ENCODE measurements at places on chromosomes 5 and 9.

GRCh38 chr5:65481171-65481581 lies 544 bp downstream of the ADAMTS6 start:
- peak; percentile 44 for DNase-seq

DNA sequence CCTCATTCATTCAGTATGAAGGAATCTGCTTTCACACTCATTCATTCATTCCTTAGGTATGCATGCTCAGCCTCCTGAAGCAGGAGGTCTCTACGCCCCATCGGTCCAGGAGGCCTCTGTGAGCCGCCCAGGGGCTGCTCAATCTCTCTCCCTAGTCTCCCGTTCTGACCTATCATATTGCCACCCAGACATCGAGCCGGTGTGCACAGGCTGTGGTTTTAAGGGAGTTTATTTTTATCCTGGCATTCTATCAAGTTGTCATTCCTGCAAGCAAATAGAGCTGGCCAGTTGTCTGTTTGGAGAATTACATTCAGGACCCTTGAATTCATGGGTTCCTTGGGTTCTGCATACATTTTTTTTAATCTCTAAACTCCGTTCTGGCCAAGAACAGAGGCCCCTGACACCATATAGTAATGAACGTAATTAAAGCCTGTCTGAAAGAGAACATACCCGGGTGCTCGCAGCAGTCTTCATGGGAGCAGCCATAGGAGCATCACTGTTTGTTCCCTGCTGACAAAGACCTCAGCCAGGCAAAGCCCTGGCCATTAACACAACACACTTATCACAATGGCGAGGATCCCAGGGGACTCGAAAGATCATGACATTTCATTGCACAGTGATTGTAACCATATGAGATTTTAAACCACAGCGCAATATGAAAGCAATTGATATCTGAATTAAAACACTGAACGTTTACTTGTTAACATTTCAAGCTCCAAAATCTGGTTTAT lies 80.9 kb downstream of the ADAMTS16 start:
- no peak for DNase-seq

DNA sequence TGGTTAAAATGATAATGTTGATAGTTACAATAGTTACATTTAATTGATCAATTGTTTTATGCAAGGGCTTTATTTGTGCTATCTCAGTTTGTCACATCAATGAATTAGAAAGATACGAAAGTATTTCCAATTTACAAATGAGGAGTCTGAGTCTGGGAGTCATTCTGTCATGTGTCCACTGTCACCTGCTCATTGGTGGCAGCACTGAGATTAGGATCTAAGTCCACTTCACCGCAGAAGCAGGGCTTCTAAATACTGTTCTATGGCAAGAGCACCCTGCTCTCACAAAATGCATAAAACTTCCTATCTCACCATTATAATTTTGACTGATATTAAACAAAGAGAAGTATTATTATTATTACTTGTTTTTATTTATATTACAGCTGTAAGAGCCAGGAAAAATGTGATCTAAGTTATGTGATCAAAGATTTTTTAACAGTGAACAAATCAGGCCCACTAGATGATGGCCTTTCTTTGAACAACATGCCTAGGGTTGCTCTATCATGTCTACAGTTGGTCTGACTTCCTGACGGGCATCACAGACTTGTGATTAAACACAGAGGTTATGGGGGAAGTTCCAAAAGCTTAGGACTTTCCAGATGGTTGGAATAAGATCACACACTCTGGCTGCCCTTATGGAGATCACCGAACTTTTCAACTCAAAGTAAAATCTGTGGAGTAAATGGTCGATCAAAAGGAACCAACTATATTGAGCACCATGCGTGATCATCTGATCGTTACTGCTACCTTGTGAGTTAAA lies 15.1 kb downstream of the TLR4 start:
- DNase-seq = no peak

DNA sequence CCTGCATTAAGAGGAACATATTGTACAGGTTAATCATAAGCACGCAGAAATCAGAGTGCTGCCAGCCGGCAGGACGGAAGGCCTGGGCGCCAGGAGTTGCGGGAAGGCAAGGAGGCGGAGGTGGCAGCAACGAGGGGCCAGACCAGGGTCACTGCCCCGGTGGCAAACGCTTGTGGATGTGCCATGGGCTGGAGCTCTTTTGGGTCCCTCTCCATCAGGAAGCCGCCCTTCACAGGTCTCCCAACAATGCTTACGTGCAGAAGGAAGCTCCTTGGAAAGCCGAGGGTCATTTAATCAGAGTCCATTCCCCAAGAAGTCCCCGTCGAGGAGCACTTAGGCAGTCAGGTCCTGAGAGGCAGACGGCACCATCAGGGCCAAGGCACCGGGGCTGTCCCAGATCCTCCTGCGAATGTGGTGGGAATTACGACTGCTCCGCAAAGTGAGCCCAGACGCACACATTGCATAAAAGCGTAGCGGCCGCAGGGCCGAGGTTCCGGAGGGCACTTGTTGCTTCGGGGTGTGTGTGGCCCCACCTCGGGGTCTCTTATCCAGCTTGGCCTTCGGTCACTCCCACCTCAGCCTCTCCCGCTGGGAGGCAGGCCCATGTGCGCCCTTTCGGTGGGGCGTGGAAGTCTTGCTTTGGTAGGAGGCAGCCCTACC lies 20.5 kb downstream of the MRPL36 start:
- no peak for DNase-seq

DNA sequence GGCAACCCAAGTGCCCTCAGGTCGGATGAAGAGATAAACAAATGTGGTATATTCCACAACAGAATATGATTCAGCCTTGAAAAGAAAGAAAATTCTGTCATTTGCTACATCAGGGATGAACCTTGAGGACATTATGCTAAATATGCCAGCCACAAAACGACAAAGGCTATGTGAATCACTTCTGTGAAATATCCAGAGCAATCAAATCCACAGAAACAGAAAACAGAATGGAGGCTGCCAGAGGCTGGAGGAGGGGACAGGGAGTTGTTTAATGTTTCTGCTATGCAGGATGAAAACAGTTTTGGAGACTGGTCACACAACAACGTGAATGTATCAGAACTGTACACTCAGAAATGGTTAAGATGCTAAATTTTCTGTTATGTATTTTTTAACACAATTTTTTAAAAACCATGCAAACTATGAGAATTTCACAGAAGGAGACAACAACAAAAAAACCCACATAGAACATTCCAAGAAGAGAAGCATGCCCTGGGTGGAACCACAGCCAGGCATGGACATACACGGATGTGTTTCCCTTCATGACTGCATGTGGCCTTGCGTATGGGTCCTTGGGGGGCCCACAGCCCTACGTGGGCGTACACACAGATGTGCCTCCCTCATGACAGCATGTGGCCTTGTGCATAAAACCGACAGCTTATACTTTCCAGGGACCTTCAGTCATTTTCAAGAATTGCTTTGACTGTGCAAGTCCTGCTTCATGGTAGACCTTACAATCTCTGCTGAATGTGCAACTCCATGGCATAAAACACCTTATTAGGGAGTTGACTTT lies 146.7 kb downstream of the ROR2 start:
- DNase-seq = peak; percentile 37

DNA sequence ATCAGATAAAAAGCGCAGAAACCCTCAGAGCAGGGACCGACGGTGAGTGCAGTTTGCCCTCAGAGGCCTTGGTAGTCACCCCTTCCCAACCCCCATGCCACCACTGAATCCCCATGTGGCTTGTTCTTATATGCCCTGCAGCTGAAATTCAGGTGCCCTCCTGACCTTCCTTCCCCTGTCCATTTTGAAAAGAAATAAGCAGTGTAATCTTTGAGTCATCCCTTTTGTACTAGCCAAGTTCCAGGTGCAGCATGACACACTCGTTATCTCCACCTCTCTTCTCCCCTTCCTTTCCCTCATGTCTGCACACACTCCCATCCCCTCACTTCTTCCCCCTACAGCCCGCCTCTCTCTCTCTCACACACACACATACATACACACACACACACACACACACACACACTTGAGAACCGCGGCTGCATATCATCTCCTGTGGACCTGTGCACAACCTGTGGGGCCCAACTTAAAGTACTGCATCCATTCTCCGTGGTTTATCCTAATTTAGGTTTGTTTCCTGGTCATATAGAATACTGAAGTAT lies 53.1 kb downstream of the SYK start:
- no peak for DNase-seq

DNA sequence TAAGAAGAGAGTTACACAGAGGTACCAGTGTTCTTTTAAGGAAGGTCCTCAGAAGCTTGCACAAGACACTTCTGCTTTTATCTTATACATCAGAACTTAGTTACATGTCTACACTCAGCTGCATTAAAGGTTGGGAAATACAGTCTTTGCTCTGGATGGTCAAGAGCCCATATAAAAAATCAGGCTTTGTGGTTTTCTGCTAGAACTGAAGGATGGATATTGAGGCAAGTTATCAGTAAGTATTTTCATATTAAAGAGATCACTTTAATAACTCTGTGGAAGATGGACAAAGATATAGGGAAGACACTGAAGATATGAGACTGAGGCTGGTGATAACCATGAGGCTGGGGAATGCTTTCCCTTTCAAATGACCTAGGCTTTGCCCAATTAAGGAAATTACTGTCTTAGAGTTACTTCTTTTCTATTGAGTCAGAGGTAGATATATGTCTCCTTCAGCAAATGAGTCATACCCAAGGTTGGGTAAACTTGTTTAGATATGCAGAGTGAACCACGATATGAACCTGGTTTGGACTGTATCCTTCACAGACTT lies 87.0 kb upstream of the TNC start:
- DNase-seq = peak; percentile 85

- DNase-seq = peak; percentile 91
Observed at GRCh38 chr5:159337016-159337955, 7.0 kb upstream of the IL12B start.

Data from fibroblast of lung (primary cell).